Stomach (tissue), 19 donors: ENCODE measurements at places on chromosomes 1 and 21. TPM values are rescaled to one million over a fixed set of nuclear protein-coding genes. Genes with fewer than 3 reads are reported as not detected.

GRCh38 chr1:14786109-14786675 is 187.7 kb downstream of the KAZN start:
- H3K27ac ChIP-seq = no peak overlapping the region
- no peak overlapping the region for H3K4me3 ChIP-seq
- no peaks in the 10 kb centered on the region for H3K27me3 ChIP-seq
- no peaks in the 10 kb centered on the region for H3K4me1 ChIP-seq

GRCh38 chr1:89666640-89667039 is 33.7 kb downstream of the LRRC8C start:
- DNase-seq = no peak
- H3K4me1 ChIP-seq = no peaks in the 10 kb centered on the region
- no peaks in the 10 kb centered on the region for H3K27me3 ChIP-seq
- no peaks in the 10 kb centered on the region for H3K36me3 ChIP-seq

- H3K27ac ChIP-seq = no peak overlapping the region
- H3K4me1 ChIP-seq = peaks cover 49% of the 10 kb centered on the region
- H3K36me3 ChIP-seq = peaks cover 62% of the 10 kb centered on the region
- H3K4me3 ChIP-seq = no peak overlapping the region
Measured at GRCh38 chr21:26837539-26837938, 7.7 kb downstream of the ADAMTS1 start.

DNA sequence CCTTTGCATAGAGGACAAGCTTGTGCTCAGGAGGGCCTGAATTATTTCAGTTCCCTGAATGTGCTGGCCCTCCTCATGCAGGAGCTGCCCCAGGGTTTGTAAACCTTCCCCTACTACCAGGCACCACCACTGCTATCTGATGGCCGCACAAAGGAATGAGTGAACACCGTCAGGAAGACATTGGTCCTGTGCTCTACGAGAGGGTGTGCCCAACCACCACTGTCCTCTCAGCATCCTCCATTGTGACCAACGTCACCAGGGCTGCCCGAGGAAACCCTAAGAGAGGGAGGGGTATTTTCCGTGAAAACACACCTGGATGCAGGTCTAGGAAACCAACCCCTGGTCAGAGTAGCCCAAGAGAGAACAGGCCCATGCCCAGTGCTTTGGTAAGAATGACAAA is 657.5 kb downstream of the KIF26B start:
- no peaks in the 10 kb centered on the region for H3K36me3 ChIP-seq
- no peaks in the 10 kb centered on the region for H3K4me1 ChIP-seq
- DNase-seq = no peak
- no peak overlapping the region for H3K4me3 ChIP-seq

MIXL1 gene
- not detected for total RNA-seq

DNA sequence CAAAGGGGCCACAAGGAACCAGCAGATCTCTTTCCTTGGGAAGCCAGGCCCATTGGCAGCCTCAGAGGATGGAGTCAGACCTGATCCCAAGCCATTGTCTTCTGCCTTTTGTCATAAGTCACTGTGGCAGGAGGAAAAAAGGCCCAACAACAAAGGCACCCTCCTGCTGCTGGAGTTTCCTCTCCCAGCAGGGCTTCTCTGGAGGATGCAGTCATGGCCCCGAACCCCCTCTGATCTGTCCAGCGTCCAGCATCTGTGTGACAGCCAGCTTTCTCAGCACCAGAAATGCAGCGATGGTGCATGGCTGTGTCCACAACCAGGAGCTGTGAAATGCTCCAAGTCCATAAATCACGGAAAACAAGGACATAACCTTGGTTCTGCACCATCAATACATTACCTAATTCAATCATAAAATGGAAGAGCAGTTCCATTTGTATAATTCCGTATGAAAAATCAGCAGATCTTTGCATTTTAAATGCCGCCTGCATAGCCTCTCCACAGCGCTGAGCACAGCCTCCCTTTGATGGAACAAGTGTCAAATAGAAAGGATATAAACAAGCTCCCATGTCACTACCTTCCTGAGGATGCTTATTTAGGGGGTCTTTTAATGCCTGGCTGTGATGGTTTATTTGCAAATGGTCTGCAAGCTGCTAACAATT is 30.6 kb downstream of the AJAP1 start:
- H3K4me1 ChIP-seq = no peaks in the 10 kb centered on the region
- no peak for DNase-seq
- no peaks in the 10 kb centered on the region for H3K36me3 ChIP-seq
- H3K4me3 ChIP-seq = no peak overlapping the region

GRCh38 chr1:47755101-47755990 is 241.8 kb downstream of the TRABD2B start:
- H3K4me1 ChIP-seq = peaks cover 10% of the 10 kb centered on the region
- DNase-seq = no peak
- no peak overlapping the region for H3K4me3 ChIP-seq
- H3K27me3 ChIP-seq = no peaks in the 10 kb centered on the region

- no peak overlapping the region for H3K27ac ChIP-seq
- no peak for DNase-seq
- H3K27me3 ChIP-seq = no peaks in the 10 kb centered on the region
- H3K4me1 ChIP-seq = no peaks in the 10 kb centered on the region
- H3K4me3 ChIP-seq = no peak overlapping the region
Measured at GRCh38 chr1:97082160-97082848, 360.7 kb downstream of the PTBP2 start.

PLEKHA6 gene
- total RNA-seq = 39.1 TPM

SFN gene
- total RNA-seq = 109 TPM
